Posterior vena cava (tissue), 2 donors: ENCODE measurements at places on chromosomes 5 and 9. TPM values are rescaled to one million over a fixed set of nuclear protein-coding genes. Genes with fewer than 3 reads are reported as not detected.

Gene NDUFA8
- 36.5 TPM for total RNA-seq

DNA sequence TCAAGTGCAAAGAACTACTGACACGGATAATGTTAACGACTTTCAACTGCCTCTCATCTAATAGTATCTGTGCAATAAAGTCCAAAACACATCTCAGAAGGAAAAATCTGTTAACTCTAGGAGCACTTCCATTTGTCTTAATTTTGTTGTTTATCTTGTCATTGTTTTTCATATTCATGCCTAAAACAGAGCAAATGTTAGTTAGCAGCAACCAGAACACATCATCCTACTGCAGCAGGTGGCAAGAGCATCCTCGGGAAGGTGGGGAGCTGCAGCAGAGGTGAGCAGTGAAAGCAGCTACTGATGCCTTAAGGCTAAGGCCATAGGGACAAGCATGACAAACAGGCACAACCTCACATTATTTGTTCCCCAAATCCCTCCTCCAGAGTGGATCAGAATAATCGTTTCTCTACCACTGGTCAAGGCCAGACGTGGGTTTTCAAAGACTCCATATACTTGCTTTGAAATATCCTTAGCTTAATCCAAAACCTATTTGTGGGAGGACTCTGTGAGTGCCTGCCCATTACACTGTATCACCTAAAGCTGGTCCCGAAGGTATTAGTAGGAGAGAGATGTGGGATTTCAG, 1.0 kb downstream of the HMGCS1 start:
- no peak for DNase-seq

Gene PCDHGA8
- total RNA-seq, result 2.4 TPM

Gene PCDHGC4
- total RNA-seq, result 2.0 TPM

DNA sequence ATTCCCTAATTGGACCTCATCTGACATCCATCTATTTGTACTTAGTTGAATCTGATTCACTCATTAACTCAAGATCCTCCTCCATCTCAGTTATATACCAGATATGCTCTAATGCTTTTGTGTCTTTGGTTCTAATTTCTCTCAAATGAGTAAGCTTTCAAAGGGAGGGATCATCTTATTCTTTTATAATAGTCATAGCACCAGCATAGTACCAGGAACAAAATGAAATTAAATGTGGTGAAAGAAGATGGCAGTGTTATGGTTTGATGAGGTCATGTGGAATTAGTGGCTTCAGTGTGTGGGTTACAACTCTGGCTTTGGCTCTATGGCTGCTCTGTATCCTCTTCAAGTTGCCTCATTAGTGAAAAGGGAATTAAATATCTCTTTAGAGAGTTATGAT, 32.5 kb upstream of the ZNF366 start:
- DNase-seq, result no peak

DNA sequence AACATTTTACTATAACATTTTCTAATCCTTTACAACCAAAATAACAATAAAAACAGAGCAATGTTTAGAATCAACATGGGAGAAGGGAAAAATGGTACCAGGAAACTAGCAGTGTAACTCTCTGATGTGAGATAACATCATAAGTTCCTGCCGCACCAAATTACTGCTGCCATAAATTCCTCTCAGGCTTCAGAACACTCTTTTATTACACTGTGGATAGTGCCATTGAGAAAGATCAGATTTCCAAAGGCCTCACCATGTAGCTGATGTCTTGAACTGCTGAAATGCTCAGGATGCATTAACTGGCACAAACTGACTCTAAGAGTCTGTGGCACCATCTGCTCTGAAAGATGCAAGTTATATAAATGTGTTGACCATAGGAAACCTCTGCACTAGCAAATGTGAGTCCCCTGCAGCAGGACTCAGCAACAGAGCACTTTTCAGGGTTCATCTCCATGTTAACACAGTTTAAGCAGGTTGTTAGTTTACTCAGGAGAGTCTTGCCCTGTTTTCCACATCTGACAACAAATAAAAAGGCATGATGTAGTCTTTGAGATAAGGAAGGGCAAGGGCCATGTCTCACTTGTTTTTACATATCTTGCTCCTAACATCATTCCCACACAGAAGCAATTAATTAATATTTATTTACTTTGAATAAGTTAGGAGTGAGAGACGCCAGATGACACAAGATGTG, 218.1 kb downstream of the CETN3 start:
- no peak for DNase-seq
